ENCODE measurements at places on chromosomes 6 and 20.

DNA sequence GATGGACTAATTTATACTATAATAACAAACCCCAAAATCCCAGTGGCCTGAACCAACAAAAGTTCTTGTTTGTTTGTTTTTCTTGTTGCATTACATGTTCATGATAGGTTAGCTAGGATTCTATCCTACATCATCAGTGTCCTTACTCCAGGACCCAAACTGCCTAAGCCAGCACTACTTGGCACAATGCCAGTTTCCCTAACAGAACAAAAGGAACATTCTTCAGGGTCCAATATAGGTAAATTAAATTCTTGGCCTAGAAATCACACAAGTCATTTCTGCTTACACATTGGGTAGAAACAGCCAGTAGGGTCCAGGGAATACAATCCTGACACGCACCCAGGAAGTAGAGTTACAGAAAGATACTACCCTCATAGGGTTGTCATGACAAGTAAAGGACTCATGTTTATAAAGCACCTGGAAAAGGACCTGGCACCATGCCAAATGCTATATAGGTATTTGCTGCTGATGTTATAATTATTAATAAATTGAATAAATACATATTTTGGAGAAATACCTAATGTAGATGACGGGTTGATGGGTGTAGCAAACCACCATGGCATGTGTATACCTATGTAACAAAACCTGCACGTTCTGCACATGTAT lies 38.8 kb downstream of the RCAN2 start:
- no peak for DNase-seq

DNA sequence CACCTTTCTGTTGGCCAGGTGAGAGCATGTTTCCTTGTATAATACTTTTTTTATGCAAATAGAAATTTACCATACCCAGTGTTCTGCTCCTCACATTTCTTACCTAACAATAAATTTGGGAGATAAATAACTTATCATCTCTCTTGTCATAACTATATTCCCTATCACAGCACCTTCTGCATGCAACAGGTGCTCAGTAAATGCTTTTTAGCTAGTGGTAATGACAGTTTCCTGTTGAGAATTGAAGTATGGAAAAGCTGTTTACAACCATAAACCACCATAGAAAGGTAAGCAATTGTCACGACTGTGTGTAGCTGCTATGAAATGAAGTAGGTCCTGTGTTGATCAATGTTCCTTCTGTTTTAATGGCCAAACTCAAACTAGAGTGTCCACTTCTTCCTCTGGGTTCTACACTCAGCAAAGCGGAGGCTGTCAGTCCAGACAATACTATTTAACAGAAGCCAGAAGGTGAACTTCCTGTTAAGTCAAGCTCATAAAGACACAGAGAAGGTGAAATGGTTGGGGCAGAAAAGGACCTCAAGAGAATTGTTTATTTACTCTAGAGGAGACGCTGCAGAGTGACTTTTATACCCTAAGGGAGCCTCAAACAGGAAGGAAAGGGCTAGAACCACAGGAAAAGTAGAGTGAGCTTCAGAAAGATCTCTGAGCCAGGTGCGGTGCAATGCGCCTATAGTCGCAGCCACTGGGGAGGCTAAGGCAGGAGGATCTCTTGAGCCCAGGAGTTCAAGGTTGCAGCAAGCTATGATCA lies 84.0 kb upstream of the SLC22A16 start:
- DNase-seq: no peak

DNA sequence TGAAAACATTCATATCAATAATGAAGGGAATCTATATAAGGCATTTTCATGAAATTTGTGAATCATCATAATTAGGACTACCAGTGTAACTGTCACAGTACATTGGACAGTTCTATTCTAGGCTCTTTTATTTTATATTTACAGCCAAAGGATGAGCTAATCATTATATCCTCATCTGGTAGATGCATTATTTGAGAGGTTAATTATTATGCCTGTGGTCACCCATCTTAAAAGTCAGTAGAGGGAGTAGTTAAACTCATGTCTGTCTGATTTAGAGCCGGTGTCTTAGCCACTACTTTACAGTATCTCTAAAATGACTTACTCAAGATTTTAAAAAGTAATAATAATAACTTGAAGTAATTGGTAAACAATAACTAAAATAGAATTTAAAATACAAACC lies 899.3 kb upstream of the MAP3K7 start:
- no peak for DNase-seq

GRCh38 chr6:131270534-131270933 lies 135.3 kb downstream of the AKAP7 start:
- DNase-seq: no peak

DNA sequence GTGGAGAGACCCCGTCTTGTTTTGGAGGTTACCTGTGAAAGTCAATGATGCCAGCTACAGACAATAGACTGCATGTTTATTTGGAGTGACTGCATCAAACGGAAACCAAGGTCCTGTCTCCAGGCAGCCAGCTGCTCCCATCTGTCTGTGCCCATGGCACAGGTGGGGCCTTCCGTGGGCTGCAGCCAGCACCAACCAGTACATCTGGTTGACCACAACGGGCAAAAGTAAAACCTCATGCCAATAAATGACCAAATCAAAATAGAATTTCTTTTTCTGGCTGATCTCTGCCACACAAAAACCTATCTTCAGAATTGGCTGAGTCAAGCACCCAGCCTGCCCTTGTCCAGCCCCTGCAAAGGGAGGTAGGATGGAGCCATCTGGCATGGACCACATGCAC lies 33.5 kb downstream of the DLL1 start:
- no peak for DNase-seq

GRCh38 chr6:31187780-31188194 lies 17.3 kb upstream of the POU5F1 start:
- no peak for DNase-seq

DNA sequence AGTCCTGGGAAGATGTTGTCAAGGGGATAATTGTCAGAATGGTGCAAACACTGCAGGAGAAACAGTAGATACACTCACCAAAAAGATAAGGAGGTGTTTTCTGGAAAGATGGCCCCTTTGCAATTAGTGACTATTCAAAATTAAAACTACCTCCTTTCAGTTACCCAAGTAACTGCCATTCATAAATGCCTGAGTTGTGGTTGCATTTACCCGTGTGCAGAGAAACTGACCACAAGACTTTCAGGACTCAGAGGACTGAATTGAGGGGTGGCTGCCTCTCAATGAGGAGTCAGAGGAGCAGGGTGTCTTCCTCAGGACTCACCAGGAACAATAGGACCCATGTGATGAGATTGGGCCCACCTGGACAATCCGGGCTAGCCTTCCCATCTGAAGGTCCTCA lies 39.0 kb downstream of the GCM1 start:
- DNase-seq: no peak

- DNase-seq: peak; percentile 54
Measured at GRCh38 chr6:11263291-11263775, 30.9 kb upstream of the NEDD9 start.

- no peak for DNase-seq
Measured at GRCh38 chr6:163036160-163036645, 308.4 kb downstream of the PACRG start.

DNA sequence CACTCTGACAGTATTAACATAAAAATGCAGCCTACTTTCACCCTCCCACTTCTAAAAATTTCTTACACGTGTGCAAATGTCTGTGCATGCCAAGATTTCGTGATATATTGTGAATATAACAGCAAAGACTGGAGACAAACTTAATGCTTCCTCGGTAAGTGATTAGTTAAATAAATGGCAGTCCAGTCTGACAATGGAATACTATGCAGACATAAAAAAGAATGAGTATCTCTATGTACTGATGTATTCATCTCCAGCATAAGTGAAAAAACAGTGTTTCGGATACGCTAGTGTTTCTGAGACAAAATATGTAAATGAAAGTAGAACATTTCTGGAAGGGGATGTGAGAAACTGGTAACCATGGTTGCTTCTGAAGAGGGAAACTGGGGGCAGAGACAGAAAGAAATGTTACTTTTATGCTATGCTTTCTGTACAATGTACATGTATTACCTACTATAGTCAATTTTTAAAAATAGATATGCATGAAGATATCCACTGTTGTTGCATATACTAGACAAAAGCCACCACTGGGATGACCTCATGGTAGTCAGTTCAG lies 7.0 kb downstream of the SLC22A23 start:
- no peak for DNase-seq

DNA sequence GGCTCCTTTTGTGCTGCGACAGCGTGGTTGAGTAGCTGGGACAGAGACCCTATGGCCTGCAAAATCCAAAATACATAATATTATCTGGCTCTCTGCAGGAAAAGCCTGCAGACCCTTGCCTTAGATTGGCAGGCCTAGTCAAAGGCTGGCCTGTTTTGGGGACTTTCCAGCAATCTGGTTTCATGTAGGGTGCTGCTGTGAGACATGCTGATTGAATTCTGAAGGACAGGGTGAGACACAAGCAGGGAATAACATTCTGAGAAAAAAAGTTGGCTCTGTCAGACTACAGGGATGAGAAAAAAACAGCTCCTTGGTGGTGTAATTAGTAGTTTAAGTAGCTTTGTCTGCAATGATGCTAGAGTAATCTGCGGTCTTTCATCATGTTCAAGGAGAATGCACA lies 402.7 kb upstream of the AGPAT4 start:
- no peak for DNase-seq

DNA sequence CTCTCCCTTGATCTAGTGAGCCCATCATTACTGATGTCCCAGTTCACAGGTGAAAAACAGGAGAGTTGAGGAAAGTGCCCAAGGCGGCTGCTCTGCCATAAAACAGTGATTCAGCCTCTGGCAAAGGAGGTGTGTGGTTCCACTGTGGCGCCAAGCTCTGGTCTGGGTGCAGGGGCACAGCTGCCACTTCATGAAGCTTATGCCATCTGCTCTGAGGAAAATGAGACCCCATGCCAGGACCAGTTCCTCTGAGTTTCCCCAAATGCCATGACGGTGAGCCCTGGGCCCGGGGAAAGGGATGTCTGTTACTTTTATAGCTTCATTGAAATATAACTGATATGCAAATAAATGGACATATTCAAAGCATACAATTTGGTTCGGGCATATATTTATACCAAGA lies 33.7 kb upstream of the ZBP1 start:
- no peak for DNase-seq

- DNase-seq: no peak
Measured at GRCh38 chr6:155791186-155791585, 335.5 kb upstream of the NOX3 start.

- no peak for DNase-seq
Measured at GRCh38 chr6:159615918-159616317, 77.1 kb downstream of the SOD2 start.

GRCh38 chr20:20207872-20208271 lies 155.5 kb downstream of the CFAP61 start:
- DNase-seq: no peak

DNA sequence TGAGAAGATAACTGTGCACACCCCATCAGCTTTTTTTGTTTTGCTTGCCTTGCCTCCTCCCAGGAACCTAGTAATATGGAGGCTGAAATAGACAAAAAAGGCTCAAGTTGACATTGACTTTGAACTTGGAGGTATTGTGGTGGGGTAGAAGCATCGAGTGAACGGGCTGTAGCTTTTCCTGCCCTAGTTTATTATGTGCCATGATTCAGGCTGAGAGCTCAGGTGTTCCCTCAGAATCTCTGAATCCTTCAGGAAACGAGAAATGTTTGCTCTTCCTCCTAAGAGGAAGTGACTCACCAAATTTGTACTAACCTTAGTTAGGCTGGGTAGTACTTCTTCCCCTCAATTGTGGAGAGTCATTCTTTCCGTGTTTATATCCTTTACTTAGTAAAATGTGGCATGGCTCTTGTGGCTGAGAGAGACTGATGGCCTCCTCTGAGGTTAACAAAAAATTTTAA lies 98.8 kb downstream of the SASH1 start:
- DNase-seq: peak; percentile 30

DNA sequence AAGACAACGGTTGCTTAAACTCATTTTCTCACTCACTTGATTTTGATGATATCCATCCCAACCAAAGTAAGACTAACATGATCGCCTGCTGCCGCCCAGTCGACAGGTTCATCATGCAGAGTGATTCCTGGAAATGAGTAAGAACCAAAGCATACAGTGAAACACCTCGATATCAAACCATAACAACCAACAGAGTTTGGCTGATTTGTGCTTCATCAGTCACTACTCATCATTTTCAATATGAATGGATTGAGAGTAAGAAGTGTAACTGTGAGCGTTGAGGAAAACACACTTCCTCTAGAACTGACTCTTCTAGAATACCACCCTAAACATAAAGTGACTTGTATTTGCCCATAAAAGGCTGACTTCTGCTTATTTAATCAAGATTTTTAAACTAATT lies 29.2 kb upstream of the ALDH8A1 start:
- DNase-seq: no peak

DNA sequence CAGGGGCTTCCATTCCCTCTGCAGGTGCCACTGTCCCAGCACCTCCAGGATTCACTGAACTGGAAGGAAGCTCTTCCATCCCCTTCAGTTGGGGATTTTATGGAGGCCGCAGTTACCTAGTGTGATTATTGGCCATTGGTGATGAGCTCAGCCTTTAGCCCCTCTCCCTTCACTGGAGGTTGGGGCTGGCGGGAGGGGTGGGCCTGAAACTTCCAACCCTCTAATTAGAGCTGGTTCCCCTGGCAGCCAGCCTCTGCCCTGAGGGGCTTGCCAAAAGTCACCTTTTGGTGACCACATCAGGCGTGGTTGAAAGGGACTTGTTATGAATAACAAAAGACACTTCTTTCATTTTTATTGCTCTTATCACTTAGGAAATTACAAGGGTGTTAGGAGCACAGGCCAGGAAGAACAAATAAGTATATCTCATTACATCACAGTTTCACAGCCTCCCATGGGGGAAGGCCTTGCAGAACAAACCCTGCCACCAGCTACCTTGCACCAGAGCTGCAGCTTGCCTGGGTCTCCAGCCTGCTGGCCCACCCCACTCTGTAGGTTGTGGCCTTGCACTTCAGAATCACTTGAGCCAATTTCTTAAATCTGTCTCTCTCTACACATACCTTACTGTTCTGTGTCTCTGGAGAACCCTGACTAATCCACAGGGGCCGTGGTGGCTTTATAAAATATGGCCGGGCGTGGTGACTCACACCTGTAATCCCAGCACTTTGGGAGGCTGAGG lies 5.0 kb downstream of the PYGB start:
- DNase-seq: no peak

DNA sequence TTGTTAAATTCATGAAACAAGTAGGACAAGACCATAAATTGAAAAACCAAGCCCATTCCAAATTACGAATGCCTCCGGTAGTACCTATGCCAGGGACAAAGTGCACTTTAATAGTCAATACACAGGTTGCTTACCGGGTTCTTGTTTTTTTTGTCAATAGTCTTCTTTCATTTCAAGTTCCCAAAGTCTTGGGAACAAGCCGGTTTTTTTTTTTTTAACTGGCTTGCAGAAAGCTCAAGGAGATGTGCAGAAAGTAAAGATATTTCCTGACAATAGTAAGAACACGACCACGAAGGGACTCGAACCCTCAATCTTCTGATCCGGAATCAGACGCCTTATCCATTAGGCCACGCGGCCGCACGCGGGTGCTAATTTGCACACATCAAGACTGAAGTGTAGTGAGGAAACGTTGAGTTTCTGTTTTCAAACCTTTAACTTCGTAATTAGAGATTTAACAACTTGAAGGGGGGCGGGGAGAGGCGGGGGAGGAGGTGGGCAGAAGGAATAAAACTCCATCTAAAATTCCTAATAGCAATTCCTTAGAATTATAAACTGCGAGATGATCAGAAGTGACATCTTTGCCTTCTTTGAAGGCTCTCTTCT lies 181.0 kb downstream of the TRIM27 start:
- DNase-seq: no peak
